ENCODE measurements at places on chromosomes 4 and X.

- DNase-seq = no peak
Observed at GRCh38 chr4:102027961-102028360, 237.4 kb downstream of the BANK1 start.

DNA sequence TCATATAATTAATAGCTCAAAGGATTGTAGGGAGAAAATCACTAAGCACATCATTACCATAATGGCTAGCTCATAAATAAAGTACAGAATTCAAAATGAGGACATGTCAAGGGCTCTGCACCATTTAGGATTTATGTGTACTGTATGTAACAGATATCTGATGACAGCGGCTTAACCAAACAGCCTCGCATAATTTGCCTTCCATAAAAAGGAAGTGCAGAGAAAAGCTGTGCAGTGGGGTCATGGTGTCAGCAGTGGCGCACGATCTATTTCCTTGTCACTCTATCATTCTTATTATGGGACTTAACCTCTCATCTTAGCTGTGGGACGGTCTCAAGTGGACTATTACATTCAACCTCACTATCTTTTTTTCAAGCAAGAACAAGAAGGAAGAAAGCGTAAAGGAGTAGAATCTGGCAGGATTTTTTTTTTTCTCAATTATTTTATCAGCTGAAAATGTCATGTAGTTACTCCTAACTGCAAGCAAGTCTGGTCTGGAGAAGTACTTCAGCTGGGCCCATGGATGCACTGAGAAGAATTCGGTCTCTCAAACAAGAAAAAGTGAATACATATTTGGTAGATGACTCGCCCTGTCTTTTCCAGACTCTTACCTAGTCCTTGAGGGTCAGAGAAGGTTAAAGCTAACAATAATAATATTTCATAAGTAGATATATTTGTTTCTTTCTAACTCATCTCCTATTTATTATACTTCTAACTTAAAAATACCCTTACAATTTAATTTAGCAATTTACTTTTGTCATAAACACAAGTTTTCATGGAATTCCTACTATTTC is 94.6 kb downstream of the COX18 start:
- no peak for DNase-seq

GRCh38 chr4:10096201-10096977 is 20.2 kb downstream of the WDR1 start:
- DNase-seq = peak; percentile 46

- no peak for DNase-seq
Observed at GRCh38 chr4:88230969-88231771, 53.2 kb downstream of the PPM1K start.

GRCh38 chr4:74944354-74944793 is 11.5 kb downstream of the PARM1 start:
- no peak for DNase-seq

DNA sequence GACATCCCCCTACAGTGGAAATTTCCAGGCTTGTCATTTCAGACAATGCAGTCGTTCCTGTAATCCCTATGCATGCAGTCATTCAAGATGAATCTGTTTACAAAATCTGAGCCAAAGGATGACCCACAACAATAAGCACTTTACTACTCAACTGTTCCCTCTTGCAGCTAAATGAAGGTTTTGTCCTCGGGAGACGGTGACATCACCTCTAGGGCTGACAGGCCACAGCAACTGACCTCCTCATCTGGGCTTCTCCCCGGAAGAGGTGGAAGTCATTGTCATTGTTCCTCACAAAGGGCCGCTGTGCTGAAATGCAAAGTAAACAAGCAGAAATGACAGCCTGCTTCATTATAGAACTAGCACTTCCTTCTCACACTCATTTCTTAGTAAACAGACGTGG is 29.2 kb downstream of the CLRN2 start:
- no peak for DNase-seq
